ENCODE measurements at places on chromosomes 16 and 17.

DNA sequence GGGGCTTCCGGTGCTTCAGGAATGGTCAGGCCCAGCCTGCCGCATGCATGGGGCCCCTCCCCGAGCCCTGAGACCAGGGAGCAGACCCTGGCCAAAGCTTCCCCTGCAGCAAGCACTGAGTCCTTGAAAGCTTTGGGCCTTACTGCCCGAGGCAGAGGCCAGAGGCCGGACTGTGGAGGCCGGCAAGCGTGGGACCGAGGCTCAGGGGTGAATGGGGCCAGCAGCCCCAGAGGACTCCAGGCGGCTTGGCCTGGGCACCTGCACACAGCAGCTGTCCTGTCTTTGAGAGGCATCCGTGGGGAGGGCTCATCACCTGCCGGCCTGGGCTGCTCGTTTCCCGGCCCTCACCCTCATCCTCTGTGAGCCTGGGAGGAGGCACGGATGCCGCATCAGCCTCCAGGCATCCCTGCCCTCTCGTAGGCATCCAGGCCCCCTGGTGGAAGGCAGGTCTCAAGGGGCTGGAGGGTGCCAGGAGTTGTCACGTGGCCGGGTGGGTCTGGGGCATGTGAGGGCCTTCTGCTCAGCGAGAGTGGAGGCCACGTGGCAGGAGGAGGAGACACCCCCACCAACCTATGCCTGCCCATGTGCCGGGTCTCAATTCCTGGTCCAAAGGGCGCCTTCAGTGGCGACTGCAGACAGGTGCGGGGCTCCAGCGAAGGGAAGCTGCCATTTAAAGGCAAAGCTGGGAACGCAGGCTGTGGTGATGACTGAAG, 31.4 kb downstream of the CACNA1H start:
- no peak for DNase-seq

- DNase-seq: no peak
Observed at GRCh38 chr17:61981323-61981722, 53.5 kb upstream of the INTS2 start.

- DNase-seq: no peak
Observed at GRCh38 chr16:80887062-80887461, 82.7 kb upstream of the CDYL2 start.

GRCh38 chr17:43952351-43952723, 1.4 kb downstream of the PYY start:
- DNase-seq: no peak

DNA sequence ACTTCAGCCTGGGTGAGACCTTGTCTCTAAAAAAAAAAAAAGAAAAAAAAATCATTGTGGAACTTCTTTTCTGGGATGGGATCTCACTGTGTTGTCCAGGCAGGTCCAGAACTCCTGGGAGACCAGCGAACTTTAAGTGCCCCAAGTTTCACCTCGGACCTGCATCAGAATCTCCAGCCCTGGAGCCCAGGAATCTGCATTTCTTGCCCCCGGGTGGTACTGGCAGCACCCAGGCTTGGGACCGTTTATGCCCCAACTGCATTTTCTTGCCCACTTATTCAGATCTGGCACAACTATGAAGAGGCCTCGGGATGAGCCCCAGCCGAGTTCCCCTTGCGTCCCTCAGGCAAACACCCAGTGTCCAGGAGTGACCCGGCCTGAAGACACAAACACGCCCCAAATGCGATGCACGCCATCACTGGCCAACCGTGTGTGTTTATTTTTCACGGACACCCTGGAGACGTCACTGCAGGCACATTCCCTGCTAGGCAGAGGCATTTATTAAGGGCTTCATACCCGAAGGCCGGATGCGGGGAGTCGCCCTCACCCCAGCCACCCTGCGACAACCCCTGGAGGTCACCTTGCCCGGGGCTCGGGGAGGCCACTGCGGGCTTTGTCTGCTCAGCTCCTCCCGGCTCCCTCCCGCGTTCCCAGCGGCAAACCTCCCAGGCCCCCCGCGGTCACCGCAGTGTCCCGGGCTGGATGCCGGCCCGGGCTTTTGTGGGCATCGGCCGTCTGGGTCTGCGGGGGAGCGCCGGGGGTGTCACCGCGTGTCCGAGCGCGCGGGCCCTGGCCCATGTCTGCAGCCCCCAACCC, 684 bp upstream of the SPIRE2 start:
- no peak for DNase-seq

GRCh38 chr16:54346041-54346440, 59.5 kb upstream of the IRX3 start:
- no peak for DNase-seq

- no peak for DNase-seq
Observed at GRCh38 chr17:64940055-64940454, 20.8 kb upstream of the LRRC37A3 start.

GRCh38 chr17:21061158-21061835, 18.5 kb upstream of the USP22 start:
- no peak for DNase-seq

- DNase-seq: no peak
Observed at GRCh38 chr17:58100506-58100905, 17.3 kb downstream of the DYNLL2 start.

- DNase-seq: no peak
Observed at GRCh38 chr17:42680331-42680808, 1.3 kb downstream of the CCR10 start.

DNA sequence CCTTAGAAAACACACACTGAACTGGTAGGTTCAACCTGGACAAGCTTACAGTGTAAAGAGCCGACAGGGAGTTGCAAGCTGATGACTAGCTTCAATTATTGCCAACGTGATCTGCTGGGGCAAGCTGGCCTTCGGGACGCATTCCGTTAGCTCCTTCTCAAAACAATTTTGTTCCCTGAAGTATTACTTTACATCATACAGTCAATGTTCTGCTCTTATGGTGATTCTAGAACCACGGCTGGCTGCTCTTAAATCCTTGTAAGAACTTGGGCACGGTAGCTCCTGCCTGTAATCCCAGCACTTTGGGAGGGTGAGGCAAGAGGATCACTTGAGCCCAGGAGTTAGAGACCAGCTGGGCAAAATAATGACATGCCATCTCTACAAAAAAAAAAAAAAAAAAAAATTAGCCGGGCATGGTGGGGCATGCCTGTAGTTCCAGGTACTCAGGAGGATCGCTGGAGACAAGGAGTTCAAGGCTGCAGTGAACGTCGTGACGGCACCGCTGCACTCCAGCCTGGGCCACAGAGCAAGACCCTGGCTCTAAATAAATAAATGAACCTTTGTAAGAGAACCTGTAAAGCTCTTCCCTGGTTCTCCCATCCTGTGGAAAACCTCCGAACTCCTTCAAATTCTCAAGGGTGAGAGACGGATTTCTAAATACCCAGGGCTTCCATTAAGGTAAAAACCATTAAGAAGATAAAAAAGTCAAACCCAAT, 2.0 kb downstream of the CDIP1 start:
- DNase-seq: no peak

DNA sequence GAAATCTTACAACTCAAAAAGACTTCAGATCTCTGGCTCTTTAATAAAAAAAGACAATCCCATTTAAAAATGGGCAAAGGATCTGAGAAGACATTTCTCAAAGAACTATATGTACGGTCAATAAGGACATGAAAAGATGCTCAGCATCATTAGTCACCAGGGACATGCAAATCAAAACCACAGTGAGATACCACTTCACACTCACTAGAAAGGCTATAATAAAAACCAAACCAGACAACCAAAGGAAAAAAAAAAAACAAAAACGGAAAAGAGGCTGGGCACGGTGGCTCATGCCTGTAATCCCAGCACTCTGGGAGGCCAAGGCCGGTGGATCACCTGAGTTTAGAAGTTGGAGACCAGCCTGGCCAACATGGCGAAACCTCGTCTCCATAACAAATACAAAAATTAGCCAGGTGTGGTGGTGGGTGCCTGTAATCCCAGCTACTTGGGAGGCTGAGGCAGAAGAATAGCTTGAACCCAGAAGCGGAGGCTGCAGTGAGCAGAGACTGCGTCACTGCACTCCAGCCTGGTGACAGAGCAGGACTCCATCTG, 1.7 kb upstream of the NPIPB7 start:
- DNase-seq: no peak
